ENCODE measurements at places on chromosomes 5 and 9.
A peak's percentile ranks its signal among the peaks of the same experiment; 100 is the strongest.

- DNase-seq, result no peak
Observed at GRCh38 chr9:89955144-89955543, 350.3 kb downstream of the GADD45G start.

- DNase-seq, result no peak
Observed at GRCh38 chr9:119884438-119884837, 515.2 kb upstream of the BRINP1 start.

GRCh38 chr5:116358911-116359418, 215.7 kb downstream of the SEMA6A start:
- DNase-seq, result no peak

GRCh38 chr9:3398232-3398648, 127.6 kb downstream of the RFX3 start:
- no peak for DNase-seq

DNA sequence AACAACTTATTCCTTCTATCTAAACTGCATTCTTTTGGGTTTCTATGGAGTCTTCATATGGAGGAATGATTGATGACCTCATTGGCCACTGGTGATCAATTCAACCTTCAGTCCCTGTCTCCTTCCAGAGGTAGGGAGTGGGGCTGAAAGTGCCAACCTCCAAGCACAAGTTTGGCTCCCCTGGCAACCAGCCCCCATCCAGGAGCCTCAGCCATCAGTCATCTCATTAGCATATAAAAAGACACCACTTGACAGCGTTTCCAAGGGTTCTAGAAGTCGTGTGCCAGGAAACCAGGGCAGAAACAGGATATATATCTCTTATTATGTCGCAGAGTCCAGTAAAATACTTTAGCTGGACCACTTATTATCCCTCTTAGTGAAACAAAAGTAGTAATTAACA, 9.8 kb downstream of the SLC31A2 start:
- no peak for DNase-seq

- no peak for DNase-seq
Observed at GRCh38 chr9:86771941-86772634, 175.2 kb downstream of the GAS1 start.

DNA sequence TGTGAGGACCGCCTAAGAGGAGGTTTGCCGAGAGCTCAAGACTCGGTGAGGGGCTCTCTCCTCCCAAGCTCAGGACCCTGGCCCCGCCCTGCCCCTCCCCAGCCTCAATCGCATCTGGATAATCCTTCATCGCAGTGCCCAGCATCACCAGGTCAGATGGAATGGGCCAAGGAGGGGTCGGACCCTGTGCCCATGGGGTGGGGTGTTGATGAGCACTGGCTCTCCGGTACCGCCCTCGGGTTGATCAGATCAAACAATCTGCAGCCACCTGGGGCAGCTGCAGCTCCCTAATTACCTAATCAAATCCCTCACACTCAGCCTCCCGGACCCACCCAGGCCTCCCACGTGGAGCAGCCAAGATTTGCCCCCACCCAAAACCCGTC, 24.4 kb upstream of the TDRD7 start:
- no peak for DNase-seq

DNA sequence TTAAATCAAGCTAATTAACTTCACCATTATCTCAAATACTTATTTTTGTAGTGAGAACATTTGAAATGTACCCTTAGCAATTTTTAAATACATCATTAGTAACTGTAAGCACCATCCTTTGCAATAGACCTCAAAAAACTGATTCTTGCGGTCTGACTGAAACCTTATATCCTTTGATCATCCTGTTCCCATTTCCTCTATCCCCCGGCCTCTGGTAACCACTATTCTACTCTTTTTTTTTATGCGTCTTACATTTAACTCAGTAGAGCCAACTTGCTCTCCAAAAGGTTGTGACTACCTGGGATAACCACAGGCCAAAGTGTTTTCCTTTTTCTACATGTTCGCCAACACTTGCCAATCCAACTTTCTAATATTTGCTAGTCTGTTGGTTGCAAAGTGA, 106.1 kb downstream of the IRX1 start:
- no peak for DNase-seq

DNA sequence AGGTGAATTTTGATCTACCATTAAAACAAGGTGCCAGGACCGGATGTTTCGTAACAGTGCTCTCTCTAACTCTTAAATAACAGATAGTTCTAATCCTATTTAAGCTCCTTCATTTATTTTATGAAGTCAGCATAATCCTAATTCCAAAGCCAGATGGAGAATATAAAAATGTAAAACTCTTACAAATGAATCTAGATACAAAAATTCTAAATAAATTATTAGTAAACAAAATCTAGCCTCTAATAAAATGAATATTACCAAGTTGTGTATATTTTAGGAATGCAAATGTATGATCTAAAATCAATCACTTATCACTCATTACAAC, 32.4 kb upstream of the IL33 start:
- DNase-seq, result no peak

DNA sequence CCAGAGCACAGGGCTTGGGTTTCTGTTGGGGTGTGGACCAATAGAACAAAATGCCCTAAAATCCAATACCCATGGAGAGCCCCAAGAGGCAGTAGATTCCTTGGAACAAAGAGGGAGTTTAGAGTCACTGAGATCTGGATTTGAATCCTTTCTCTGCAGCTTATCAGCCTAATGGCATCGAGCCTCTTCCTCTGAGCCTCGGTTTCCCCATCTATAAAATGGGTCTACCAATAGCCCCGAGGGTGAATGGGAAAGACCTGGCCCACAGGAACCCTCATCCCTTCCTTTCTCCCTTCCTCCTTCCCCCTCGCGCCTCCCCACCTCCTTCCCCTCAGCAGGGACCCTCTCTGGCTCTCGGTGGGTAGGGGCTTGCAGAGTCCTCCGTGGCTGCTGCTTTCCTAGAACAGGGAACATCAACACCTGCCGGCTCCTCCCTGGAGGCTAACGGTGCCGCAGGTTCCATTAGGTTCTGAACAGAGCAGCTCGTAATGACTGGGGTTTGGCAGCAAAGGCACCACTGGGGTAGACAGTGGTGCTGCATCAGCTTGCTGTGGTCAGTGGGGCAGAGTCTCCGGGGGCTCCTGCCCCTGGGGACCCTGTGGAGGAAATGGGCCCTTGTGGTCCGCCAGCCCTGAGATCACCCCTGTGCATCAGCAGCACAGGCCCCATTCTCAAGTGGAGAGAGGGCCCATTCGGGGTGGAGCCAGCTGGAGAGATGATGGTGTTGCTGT, 40.3 kb downstream of the NEK6 start:
- DNase-seq, result no peak

DNA sequence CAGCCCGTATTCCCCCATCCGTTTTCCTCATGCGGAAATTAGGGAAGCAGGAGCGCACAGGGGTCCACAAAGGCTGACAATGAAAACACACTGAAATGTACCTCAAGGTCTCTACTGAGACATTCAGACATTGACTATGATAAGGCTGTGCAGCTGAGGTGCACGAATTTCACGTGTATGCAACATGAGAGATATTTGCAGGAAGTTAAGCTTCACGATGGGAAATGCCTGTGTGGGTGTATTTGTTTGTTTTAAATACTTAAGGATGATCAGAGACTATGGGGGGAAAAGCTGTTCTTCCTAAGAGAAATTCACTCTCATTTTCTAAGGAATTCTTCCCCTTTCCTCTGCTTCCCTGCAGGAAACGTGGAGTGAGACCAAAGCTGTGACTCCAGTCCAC, 2.6 kb upstream of the SPATA31E1 start:
- no peak for DNase-seq

DNA sequence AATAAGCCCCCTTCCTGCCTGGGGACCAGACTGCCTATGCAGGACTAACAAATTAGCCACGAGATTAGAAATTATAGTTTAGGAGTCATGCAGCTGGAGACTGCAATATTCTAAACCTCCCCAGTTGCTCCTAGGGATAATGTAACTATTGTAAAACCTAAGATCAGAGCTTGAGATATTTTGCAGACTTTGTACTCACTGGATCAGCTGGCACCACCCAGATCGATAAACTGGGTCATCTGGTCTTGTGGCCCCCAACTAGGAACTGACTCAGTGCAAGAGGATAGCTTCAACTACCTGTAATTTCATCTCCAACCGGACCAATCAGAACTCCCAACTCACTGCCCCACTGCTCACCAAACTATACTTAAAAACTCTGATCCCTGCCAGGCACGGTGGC, 38.2 kb downstream of the DNAJC21 start:
- no peak for DNase-seq

GRCh38 chr5:87137283-87137682, 130.4 kb upstream of the RASA1 start:
- DNase-seq, result no peak

DNA sequence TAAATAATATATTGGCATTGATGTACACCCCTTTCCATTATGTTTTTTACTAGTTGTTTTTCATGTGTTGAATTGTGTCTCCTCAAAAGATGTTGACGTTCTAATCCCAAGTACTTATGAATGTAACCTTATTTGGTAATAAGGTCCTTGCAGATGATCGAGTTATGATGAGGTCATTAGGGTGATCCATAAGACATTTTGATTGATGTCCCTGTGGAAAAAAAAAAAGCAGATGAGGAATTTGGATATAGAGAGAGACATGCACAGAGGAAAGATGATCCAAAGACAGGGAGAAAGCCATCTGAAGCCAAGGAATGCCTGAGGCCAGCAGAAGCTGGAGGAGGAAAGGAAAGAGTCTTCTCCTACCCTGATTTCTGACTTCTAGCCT, 632.7 kb downstream of the TLR4 start:
- DNase-seq, result no peak

GRCh38 chr5:74589204-74590056, 51.1 kb downstream of the ENC1 start:
- no peak for DNase-seq

DNA sequence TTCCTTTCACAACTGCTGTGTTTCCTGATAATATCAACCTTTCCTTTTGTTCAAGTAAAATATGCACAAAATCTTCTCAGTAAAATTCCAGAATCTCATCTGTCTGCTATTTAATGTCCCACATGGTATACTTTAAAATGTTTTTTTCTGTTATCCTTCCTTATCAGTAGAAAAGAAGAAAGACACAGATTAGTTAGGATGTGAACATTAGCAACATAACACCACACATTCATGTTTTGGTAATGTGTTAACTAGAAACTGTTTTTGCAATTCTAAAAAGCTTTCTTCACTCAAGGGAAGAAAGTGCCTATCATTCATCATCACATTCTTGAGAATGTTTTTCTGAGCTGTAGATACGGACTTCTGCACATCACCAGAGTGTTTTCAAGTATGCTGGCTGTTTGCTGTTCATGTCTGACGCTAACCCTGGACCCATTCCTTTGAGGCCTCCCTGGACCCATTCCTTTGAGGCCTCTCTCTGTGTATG, 10.5 kb upstream of the ARSB start:
- DNase-seq, result no peak

DNA sequence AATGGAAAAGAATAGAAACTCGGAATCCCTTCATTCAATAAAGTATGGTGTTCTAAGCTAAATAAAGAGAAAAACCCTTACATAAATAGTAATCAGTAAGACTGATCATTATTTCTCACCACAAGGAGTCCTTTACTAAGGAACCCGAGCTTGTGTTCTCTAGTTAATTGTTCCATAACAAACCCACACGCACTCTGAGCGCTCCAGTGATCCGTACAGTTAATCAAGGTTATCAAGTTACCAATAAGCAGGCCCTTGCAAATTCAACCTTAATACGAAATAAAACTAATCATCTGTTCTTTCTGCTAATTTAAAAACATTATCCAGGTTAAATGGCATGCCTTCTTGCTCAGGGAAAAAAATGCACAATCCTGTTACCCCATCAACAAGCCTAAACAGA, 224.4 kb downstream of the FRMD3 start:
- DNase-seq, result no peak

GRCh38 chr5:75601996-75602395, 9.3 kb upstream of the ANKDD1B start:
- DNase-seq, result no peak

- peak; percentile 53 for DNase-seq
Observed at GRCh38 chr5:111774525-111774924, 17.5 kb upstream of the NREP start.

DNA sequence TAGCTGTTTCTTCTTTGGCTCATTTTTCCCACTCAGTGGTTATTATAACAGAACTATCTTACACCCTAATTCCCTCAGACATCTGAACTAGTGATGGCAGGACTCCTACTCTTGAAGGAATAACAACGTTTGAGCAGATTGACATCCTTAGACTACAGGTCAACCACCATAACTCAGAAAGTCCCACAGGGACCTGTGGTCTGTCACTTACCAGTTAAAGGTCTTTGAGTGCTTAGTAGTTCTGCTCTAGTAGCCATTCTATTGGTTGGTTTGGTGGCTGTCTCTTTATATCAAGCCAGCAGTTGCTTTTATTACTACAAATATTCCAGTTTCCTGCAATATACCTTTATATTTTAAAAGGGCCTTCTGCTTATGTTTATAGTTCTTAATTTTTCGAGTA, 67.2 kb upstream of the FCHO2 start:
- no peak for DNase-seq

- no peak for DNase-seq
Observed at GRCh38 chr5:145360936-145361335, 474.2 kb downstream of the PRELID2 start.

DNA sequence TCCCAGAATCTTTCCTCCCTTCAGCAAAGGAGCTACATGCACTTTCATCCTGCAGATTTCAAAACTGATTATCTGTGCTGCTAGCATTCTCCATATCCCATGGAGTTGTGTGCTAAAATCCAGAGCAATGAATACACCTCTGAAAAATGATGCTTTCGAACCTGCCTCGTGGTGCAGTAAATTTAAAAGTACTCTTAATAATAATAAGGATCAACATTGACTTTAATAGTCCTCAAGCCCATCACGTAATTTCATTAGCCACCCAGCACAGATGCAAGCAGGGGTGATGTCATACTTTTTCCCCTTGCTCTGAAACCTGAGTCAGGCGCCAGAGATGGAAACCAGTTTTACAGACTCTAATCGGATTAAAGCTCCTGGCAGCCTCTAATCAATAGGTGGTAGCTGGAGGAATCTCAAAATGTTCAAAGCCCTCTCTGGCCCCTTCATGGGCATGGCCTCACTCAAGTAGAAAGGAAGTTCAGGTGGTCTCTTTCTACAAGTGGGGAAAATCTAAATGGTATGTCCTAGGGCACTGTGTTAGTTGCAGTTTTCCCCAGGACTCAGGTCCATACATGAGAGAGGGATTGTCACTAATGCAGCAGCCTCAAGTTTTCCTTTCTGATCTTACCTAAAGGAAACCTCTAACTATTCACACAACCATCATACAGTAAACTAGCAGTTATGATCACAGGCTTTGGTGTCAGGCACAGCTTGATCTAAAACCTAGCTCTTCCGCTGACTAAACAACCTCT, 221.6 kb upstream of the SLC30A5 start:
- DNase-seq, result no peak

GRCh38 chr5:159775890-159776289, 140.4 kb upstream of the ADRA1B start:
- no peak for DNase-seq

- peak; percentile 65 for DNase-seq
Observed at GRCh38 chr9:34332076-34332964, 3.0 kb downstream of the NUDT2 start.

- no peak for DNase-seq
Observed at GRCh38 chr9:38727497-38728001, 7.6 kb upstream of the FAM240B start.

GRCh38 chr5:126576974-126577373, 18.0 kb downstream of the ALDH7A1 start:
- no peak for DNase-seq

Measured in erythroblast (primary cell).